H54 (cell line): ENCODE measurements at places on chromosomes 12 and 14.

DNA sequence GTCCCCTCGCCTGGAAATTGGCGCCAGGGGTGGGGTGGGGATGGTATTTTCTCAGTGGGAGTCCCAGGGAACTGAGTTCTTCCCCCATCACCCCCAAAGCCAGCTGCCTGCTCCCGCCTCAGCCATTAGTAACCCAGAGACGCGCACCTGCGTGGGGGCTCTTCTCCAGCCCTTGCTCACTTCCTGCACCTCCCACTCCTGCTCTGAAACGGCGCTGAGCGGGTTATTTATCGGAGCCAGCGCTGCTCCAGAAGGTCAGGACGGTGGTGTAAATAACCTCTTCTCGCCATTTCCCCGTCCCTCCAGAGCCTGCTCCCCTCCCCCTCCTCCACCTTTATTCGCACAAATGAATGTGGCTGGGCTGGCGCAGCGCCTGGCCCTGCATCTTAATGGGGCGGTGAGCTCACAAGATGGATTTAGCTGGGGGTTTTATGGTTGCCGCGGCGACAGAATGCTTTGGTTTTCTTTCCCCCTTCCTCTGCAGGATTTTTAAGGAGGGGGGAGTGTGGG, 12.2 kb downstream of the GPR84 start:
- no peak for DNase-seq

GRCh38 chr14:97077687-97078086, 280.5 kb downstream of the VRK1 start:
- DNase-seq = no peak

- DNase-seq = peak; percentile 74
Observed at GRCh38 chr14:64758691-64759554, 54.7 kb downstream of the PLEKHG3 start.

DNA sequence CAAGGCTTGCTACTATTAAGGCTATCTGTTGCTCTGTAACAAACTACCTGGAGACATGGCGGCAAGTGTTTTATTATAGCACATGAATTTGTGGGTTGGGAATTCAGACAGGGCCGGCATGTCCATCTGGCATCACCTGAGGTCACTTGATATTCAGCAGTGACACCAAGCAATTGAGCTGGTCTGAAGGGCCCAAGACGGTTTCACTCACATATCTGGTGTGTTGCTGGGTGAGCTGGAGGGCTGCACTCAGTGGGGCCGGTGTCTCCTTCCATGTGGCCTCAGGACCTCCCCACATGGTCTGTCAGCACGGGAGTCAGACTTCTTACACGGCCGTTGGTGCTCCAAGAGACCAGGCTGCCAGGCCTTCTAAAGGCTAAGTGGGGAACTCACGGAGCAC, 52.4 kb upstream of the SCN8A start:
- no peak for DNase-seq

DNA sequence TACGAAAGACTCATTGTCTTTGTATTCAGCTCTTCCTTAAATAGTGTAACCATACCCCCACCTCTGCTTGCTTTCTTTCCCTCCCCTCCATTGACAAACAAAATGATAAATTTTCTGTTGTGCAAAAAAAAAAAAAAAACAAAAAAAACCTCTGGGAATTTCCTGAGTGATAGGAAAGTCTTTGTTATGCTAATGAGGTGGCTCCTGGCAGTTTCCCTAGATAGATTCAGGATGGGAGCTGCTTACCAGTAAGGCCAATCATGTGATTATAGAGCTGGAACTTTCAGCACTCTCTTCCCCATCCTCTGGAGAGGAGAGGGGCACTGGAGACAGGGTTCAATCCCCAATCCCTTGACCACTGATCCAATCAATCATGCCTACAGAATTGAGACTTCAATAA, 120.5 kb downstream of the NUAK1 start:
- no peak for DNase-seq

GRCh38 chr14:67757175-67757574, 55.5 kb downstream of the RDH12 start:
- DNase-seq = no peak

DNA sequence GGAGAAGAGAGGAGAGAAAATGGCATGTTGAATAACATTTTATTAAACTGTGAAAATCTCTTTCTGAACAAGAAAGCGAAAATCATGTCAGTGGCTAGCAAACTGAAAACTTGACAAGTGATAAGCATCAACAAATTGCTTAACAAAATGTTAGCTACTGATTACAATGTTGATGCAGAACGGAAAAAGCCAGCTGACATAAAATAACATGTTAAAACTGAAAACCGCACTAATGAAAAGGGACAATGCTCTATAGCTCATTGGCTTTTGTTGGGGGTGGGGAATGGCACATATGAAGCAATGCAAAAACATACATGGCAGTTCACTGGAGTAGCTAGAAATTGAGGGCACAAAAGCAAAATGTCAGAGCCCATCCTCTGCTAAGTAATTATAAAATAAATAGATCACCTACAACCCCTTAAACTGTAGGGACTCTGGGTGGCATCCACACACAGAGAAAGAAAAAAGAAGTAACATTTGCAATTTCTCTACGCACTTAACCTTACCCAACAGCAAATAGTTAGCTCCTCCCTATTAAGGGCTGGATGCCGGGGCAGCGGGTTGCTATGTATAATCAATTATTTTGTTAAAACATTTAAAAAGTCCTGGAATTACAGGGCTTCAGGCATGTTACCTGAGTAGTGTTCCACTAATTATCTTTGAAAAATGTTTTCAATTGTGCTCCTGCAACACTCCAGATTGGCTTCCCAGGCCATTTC, 129.2 kb upstream of the USP15 start:
- no peak for DNase-seq

DNA sequence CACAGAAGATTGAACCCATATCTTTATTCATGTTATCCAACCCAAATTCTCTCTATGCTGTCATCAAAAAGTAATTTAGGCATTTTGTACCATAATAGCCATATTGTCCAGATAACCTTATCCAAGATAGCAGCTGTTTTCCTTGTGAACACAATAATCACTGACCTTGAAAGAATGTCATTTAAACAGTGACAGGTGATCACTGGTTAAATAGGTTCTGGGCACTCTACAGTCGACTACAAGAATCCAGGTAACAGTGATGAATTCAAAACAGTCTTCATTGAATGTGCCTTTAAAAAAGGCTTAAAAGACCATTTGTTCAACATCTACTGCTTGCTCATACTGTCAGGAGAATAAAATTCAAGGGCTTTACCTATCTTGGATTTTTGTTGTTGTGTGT, 4.6 kb upstream of the SPX start:
- no peak for DNase-seq
